Activated T-cell treated with anti-CD3 and anti-CD28 coated beads, Interleukin-2, amount 50 U/mL, for 1 hour (primary cell): ENCODE measurements at places on chromosomes 12 and 14.

- DNase-seq: no peak
These were observed 27.3 kb downstream of the FRS2 start for GRCh38 chr12:69497308-69498026.

DNA sequence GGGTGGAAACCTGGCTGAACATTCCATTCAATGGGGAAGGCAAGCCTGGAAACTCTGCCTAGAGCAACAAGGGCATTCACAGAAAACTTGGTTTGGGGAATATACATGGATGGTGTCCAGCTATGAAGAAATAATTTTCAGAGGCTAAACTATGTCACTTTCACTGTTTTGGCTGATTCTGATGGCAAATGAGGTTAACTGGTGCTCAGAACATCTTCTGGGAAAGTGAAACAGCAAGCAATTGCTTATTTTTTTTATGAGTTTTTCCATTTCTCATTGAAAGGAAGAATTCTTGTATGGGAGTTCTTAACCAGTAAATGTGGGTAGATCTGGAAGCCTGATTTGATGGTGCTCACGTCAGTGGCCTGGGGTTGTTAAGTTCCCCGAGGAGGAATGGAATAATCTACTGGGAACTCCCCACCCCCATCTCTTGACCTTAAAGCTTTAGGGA, 132.8 kb upstream of the BTG1 start:
- no peak for DNase-seq

DNA sequence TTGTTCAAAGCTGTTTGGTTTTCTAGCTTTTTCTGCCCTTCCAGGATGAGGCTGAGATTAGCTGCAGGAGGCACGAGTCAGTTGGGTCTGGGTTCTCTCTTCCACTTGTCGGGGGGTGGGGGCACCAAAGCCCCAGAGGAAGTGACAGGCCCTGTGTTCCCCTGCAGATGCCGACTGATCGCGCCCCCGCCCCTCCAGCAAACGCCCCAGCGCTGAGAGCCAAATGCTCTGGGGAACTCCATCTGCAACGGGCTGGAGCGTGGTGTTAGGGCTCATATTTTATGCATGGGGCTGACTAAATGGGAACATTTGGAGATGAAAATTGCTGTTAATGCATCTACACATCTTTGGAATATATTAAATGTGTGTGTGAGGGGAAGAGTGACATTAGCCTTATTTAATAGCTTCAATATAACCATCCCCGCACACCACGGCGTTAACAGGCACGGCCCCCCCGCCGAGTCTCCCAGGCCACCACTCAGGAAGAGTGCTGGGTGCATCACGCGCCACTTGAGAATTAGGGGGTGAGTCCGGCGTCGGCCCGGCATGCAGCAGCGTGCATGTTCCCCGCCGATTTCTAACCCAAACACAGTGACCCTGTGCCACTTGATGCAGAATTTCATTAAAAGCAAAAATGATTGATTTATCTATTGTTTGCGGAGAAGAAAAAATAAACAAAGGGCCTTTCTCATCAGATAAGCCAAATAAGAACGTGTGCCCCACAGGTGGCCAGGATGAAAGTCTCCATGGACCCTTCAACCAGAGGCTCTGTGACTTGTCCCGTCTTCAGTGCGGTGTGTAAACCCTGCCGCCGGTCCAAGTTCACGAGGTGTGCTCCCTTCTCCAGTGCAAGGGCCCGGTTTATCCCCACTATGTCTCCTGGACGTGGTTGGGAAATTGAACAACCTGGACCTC, 165.0 kb upstream of the RTL1 start:
- DNase-seq: no peak

DNA sequence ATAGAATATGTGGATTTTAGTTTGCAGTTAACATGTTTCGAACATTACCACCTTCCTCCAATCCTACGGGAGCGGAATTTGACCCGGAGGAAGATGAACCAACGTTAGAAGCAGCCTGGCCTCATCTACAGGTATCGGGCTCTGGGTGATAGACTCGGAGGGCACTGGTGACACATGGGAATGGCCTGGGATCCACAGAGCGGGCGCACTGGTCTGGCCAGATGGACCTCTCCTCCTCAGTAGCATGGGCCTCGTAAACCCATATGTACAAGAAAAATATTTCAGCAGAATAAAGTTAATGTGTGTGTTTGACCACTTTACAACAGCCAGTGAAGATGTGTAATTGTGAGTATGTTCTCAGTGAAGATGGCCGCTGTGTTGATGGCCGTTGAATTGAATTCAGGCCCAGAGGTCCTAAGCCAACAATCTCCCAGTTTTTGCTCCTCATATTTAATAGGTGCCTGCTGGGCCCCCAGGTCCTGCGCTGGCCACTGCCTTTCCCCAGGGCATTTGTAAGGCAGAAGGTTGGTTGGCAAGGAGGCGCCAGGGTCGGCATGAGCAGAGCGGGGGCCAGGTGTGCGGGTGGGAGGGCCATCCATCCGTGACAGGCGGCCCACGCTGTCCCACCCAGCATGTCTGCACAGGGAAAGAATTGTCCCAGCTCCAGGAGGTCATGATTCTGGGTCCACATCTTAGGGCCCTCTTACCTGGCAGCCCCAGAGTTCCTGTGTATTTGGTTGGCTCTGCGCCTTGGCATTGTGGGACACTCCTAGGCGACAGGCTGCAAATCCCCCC, 82.0 kb upstream of the DYNC1H1 start:
- DNase-seq: no peak

DNA sequence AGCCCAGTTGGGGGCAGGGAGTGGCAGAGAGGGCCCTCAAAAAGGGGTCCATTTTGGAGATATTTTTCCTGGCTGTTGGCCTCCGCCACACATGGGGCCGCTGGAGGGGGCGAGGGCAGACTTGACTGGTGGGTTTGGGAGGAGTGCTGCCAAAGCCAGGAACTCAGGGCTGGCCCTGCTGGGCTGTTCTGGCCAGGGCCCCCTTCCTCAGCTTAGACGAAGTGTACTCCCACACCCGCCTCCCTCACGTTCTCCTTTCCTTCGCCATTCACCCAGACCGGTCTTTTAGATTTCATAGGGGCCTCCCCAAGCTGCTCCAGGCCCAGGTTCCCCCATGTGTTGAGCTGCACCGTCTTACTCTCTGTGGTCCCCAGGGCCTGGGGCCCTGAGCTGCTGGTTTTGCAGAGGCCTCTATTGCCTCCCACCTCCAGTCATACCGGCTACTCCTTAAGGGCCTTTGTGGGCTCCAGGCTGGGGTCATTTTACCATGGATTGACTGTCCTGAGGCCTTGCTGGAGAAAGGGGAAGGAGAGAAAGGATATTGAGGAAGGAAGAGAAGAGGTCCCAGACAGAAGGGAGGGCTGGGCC, 1.3 kb downstream of the KRT7 start:
- no peak for DNase-seq

DNA sequence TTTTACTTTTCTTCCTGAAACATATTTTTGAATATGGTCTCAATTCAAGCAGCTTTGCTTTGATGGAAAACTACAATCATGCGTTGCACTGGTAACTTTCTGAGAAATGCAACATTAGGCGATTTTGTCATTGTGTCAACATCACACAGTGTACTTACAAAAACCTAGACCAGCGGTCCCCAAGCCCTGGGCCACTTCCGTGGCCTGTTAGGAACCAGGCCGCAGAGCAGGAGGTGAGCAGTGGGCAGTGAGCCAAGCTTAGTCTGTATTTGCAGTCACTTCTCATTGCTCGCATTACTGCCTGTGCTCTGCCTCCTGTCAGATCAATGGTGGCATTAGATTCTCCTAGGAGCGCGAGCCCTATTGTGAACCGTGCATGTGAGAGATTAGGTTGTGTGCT, 163.7 kb upstream of the NOVA1 start:
- no peak for DNase-seq

DNA sequence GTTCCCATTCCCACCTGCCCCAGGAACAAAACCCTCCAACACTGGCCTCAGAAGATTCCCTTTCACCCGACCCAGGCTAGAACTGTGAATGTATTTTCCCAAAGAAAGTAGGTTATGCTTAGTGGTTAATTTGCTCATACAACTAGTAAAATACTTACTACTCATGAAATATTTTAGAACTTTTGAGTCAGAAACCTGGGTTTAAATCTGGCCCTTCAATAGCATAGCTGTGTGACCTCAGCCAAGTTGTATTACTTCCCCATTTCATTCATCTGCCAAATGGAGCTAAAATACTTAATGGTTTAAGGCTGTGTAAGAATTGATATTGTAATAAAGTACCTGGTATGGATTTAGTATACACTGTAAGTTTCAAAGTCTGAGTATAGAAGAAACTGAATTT, 69.1 kb upstream of the DNM1L start:
- no peak for DNase-seq
